Dorsolateral prefrontal cortex (tissue), 122 donors: ENCODE measurements at places on chromosomes 1 and 21.
A peak's percentile ranks its signal among the peaks of the same experiment; 100 is the strongest.

- DNase-seq: no peak
These were observed 1.7 kb upstream of the DUSP10 start for GRCh38 chr1:221743416-221744208.

DNA sequence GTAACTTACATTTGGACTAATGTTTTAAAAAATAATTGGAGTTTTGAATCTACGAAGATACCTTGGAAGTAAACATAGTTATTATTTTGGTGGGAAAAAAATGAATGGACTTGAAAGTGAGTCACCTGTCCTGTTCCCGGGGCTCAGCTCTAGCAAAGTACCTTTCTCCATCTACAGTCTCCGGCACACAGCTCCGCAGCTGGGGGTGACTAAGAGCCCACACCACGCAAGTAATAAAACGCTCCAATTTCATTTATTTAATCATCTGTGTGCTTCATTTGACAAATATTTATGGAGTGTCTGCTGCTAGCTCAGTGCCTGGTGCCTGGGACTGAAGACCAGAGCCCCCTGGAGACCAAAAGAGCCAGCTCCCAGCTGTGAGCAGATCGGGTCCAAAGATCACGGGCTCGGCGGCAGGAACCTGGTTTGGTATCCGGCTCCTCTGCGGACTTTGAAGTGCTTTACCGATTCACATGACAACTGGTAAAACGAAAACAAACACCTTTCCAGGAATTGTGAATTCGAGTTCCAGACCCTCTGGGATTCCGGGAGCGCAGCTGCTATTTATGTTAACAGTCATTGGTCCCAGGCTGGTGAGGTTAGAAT lies 1.7 kb upstream of the RIPK4 start:
- DNase-seq: no peak

- DNase-seq: no peak
These were observed 132.9 kb downstream of the COQ8A start for GRCh38 chr1:227072991-227073390.

DNA sequence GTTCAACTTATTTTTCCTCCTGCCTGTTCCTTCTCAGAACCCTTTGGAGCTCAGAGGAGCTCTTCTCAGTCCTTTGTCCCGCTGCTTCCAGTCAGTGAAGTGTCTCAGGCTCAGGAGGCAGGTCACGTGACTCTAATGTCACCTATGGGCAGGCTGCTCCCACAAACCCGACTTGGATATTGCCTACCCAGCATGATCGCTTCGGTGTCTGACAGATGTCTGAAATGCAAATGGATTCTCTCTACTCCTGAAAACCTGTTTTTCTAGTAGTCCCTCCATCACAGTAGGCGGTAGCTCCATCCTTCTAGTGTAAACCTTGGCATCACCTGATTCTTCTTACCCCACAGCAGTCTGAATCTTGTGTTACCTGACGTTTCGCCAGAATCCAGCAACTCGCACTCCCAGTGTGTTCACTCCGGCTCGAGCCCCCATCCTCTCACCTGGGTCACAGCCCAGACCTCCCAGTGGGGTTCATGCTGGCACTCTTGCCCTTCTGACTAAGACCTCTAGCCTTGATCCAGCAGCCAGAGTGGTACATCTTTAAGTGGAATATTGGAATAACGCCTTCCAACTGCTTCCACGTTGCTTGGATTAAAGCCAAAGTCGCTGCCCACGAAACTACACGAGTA lies 5.4 kb downstream of the PADI6 start:
- DNase-seq: no peak

GRCh38 chr1:170068923-170069322 lies 5.6 kb downstream of the KIFAP3 start:
- no peak for DNase-seq

DNA sequence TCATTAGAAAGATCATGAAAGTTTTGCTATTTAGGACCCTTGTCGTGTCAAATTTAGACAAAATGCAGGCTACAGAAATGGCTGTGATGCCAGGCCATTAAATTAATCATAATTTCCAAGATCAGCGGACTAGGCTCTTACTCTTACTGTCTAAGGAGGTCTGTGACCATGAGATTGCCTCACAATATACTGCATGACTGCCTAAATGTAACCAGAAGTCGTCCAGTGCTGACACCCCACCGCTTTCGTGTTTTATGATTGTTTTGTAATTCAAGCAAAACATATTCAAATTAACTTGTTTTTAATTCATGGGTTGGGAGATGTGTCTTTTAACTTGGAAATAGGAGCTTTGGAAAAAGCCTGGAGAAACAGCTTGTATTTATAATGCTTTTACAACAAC lies 947.5 kb downstream of the BRINP3 start:
- DNase-seq: no peak

DNA sequence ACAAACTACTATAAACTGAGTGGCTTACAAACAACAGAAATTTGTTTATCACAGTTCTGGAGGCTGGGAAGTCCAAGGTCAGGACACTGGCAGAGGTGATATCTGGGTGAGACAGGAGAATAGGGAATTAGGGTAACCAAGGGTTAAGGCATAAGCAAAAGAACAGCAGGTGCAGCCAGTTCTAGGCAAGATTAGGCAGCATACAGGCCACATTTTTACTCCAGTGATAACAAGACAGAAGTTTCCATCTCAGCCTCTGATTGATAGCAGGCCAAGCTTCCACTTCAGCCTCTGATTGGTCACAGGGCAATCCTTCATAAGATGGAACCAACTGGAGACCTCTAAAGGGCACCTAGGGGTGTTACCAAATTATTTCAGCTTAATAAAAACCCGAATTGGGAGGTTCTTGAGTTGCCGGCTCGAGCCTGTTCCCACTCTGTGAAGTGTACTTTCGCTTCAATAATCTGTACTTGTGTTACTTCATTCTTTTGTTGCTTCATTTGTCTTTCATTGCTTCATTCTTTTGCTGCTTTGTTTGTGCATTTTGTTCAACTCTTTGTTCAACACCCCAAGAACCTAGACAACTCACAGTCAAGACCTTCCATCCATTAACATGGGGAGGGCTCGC lies 185.6 kb downstream of the TOMM20 start:
- no peak for DNase-seq

GRCh38 chr1:192588546-192588945 lies 13.0 kb downstream of the RGS1 start:
- DNase-seq: no peak

DNA sequence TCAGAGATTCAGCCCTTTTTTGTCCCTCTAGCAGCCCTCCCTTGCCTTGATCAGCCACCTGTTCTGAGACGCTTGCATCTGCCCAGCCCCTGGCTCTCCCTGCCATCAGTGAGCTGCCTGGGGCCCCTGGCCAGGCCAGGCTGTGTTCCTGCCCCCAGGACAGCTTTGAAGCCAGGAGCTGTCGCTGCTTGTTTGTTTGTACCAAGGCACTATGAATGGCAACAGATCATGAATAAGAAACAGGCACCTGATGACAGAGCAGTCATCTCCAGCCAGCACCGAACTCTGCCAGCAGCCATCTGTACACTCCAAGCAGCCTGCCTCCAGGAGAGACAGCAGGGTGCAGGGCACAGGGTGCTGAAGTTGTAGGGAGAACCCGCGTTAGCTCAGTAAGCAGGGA lies 8.1 kb upstream of the VWA5B1 start:
- DNase-seq: no peak

DNA sequence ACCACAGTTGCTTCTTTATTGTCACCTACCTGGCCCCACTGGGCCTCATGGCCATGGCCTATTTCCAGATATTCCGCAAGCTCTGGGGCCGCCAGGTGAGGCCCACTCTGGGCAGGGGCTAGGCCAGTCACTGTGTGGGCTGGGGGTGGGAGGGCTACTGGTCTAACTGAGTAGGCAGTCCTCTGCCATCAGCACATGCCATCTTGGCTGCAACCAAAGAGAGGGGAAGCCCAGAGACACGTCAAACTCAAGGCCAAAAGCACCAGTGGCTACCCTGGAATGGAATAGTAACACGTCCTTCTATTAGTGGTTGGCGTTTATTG lies 4.0 kb downstream of the HCRTR1 start:
- DNase-seq: no peak

- DNase-seq: no peak
These were observed 47.4 kb downstream of the MAGI3 start for GRCh38 chr1:113437554-113438341.

- peak; percentile 63 for DNase-seq
These were observed 2.0 kb upstream of the OLIG2 start for GRCh38 chr21:33023574-33024200.

- DNase-seq: no peak
These were observed 148.3 kb downstream of the PCBP3 start for GRCh38 chr21:45791562-45792418.

DNA sequence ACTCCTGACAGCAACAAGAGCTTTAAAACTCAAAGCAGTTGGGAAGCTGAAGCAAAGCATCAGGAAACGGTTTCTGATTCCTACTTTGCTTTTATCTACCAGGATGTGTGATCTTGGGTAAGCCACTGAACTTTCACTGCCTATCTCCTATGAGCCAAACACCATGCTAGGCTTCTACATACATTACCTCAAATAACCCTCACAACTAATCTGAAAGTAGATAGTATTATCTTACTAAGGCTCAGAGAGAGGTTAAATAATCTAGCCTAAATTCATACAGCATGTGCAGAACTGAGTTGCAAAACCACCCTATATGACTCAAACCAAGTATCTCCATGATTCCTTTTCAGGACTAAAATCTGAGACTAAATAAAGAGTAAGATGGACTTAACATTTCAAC lies 83.8 kb downstream of the EVI5 start:
- no peak for DNase-seq

GRCh38 chr1:1073743-1074587 lies at the start of gene RNF223:
Gene RNF223, minus strand, starts transcription at chr1:1074306. Its CDS starts 1,740 bp downstream, at chr1:1072566.
- no peak for DNase-seq

GRCh38 chr1:36187800-36188593 lies 32.0 kb downstream of the MAP7D1 start:
- peak; percentile 92 for DNase-seq

- DNase-seq: no peak
These were observed 204.3 kb upstream of the RAB4A start for GRCh38 chr1:229066591-229066990.

DNA sequence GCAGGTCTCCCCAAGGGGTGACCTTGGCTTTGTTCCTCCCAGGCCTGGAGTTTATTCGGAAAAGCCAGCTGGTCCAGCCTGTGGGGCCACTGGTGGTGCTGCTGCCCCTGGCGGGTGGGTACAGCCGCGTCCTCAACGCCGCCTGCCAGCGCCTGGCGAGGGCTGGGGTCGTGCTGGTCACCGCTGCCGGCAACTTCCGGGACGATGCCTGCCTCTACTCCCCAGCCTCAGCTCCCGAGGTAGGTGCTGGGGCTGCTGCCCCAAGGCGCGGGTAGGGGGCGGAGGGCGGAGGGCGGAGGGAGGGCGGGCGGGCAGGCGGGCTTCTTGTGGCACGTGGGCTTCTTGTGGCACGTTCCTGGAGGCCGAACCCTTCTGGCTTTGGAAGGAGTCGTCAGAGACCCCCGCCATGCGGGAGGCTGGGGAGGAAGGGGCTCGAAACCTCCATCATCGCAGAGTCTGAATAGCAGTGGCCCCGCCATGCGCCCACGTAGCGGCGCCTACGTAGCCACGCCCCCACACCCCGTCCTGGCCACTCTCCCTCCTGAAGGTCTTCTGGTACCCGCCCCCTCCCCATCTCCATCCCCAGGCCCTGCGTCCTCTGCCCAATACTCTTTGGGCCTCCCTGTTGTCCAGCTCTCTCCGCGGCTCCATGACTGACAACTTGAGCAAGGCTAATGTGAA lies 16.7 kb downstream of the PCSK9 start:
- DNase-seq: no peak

- DNase-seq: no peak
These were observed 38.3 kb upstream of the GJA5 start for GRCh38 chr1:147798731-147799130.

GRCh38 chr21:17051054-17051453 lies 461.8 kb upstream of the CXADR start:
- no peak for DNase-seq

DNA sequence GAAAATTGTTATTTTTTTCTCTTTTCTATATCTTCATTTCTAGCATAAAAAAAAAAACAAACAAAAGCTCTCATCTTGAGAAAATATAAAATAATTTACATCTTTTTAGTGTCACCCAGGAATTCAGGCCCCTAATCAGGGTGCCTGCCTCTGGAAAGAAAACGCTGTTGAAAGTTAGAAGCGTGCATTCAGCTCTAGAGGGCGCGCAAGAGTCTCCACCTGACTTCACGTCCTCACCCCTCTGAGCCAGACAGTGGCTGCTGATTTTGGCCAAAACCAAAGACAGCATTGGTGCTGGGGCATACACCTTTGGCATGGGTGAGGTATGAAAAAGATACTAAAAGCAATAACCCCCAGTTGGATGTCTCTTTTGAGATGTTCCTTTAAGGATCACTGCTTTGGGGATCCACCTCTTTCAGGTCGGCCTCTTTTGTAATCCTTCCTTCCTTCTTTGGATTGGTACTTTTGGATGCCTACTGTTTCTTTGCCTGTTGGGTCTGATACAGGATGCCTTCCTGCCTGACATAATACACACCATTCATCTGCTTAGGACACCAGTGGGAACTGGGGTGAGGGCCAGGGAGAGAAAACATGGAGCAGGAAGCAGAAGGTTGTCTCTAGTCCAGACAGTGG lies 77.6 kb upstream of the CHRM3 start:
- no peak for DNase-seq

DNA sequence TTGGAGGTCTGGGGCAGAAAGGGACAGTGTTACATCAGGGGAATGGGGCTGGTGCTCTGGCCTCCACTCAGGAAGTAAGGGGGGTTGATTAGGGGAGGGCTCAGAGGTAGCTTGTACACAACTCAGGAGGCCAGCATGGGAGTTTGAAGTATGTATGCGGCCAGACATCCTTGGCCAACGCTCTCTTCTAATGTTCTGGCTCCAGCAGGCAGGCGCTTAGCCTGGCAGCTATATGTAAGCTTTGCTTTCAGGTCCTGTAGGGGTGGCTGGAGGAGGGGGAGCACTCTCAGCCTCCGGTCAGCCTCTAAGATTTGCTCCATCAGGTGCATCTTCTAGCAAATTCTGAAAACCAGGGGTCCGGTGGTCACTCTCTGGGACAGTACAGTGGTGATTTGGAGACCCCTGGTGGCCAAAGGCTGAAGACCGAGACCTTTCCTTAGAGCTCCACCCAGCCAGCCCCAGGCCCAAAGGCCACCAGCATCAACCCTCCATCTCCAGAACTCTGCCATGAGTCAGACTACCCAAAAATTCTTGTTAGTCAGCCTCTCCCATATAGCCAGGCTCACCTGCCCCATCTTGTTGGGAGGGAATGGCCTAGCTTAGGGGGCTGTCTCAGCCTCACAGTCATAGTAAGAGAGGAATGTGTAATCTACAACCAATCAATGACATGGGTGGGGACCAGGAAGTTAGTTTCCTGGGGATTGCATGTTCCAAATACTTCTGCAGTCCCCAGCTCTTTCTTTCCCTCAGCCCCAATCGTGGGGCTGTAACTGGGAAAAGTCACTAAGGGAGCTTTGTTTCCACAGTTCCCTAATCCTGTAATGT lies 9.7 kb upstream of the COL8A2 start:
- DNase-seq: no peak

DNA sequence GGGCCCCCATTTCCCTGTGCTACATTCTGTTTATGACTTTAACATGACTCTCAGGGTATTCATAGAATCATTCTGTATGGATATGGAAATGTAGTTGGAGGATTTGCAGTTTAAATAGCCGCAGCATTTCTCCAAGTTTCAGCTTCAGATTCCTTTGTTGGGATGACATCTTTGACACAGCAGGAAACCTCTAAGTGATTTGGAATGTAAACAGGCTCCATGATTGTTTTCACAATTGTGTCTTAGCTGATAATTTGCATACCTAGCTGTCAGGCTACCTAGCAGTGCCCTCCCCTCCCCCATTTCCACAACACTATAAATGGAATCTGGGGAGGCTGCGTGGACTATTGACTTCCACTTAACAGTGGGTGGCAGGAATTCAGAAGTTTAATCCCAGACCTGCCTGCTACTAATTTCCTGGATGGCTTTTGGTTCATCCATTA lies 290.2 kb downstream of the HLX start:
- no peak for DNase-seq
